ENCODE measurements at places on chromosomes 2 and 18.

- DNase-seq, result peak; percentile 54
These were observed 42.3 kb downstream of the SCN3A start for GRCh38 chr2:165161510-165161909.

GRCh38 chr18:79640875-79641274, 38.7 kb upstream of the CTDP1 start:
- no peak for DNase-seq

DNA sequence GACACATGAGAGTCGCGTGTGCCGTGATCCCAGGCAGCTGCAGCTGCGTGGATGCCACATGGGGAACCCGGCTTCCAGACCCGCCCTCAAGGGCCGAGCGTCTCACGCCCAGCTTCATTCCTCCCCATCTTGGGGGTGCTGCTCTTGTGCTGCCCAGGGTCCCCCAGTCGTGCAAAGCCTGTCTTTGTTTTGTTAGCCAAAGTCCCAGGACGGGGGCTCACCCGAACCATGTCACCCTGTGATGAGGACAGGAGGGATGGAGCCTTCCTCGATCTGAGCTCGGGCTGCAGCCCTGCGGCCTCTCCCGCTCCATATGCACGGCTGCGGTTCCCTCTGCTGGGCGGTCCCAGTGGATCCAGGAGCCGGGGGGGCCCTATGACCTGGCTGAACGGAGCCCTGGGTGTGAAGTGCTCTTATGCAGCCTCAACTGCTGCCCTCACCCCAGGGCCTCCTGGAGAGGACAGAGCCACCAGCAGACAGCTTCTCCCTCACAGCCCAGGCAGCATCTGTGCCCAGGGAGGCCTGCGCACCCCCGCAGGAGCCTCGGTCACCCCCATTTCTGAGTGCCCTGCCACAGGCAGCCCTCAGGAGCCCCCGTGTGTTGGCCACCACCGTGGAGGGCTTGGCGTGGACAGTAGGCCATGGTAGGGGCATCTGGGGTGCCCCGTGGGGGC, 99.0 kb upstream of the CTDP1 start:
- DNase-seq, result no peak

DNA sequence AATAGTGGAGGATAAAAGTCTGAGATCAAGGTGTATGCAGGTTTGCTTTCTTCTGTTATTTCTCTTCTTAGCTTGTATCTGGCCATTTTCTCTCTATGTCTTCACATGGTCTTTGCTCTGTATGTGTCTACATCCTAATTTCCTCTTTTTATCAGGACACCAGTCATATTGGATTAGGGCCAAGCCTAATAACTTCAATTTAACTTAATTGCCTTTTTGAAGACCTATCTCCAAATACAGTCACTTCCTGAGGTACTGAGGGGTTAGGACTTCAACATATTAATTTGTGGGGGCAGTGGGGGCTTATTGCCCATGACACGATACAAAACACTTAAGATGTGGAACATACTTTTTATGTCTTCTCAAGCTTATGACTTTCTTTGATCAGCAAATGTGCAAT, 632.9 kb upstream of the CELF4 start:
- DNase-seq, result no peak

DNA sequence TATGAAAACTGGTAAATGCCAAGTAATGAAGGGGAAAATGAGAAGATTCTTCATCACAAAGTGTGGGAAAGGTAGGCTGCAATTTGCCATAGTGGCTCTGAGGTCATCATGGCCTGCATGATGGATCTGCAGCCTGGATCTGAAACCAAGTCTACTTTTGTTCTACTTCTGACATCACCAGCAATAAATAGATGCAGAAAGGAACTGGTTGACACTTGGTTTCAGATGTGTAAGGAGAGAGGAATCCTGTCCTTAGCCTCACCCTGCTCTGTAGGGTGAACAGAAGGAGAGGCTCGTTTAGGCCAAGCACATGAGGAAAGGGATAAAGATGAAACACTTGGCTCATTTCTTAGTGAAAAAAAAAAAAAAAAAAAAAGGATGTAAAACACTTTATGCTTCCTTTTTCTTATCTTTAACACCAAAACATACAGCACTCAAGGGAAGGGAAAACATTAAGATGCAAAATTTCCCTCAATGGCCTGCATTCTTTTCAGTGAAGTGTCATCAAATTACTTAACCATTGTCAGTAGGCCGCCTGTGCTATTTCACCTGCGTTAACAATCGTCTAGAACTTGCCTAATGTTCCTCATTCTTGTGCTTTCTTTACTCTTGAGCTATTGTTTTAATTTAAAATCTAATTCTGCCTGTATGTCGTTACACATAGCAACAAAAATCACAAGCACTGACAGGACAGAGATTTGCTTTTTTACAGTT, 3.9 kb downstream of the NEB start:
- no peak for DNase-seq

GRCh38 chr2:86239745-86240144, 40.5 kb downstream of the MRPL35 start:
- DNase-seq, result no peak

- DNase-seq, result peak; percentile 17
These were observed 32.5 kb upstream of the RMDN2 start for GRCh38 chr2:37892436-37893114.

DNA sequence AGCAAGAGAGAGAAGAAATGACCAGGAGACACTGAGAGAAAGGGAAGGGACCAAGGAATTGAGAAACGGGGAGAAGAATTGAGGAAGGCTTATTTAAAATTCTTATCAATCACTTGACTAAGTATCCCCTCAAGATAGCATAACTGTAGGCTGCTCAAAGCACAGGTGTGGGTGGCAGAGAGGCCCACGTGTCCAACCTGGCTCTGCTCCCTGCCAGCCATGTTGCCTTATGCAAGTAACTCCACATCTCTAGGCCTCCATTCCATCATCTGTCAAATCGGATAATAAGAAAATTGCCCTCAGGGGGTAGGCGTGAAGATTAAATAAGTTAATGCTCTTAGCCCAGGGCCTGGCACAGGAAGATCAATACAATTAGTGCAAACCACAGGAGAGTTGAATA, 7.4 kb upstream of the NPAS2 start:
- no peak for DNase-seq

GRCh38 chr2:141941210-141941714, 189.6 kb downstream of the LRP1B start:
- no peak for DNase-seq

GRCh38 chr2:121736140-121736461, 574 bp downstream of the NIFK start:
- peak; percentile 9 for DNase-seq

- DNase-seq, result no peak
These were observed 18.4 kb upstream of the TXNL4A start for GRCh38 chr18:80006724-80007123.

- DNase-seq, result no peak
These were observed 5.0 kb upstream of the ESPNL start for GRCh38 chr2:238095143-238095542.

GRCh38 chr18:39675368-39675767, 2109.8 kb upstream of the CELF4 start:
- peak; percentile 70 for DNase-seq

GRCh38 chr2:70771446-70771845, 3.4 kb upstream of the ADD2 start:
- no peak for DNase-seq

DNA sequence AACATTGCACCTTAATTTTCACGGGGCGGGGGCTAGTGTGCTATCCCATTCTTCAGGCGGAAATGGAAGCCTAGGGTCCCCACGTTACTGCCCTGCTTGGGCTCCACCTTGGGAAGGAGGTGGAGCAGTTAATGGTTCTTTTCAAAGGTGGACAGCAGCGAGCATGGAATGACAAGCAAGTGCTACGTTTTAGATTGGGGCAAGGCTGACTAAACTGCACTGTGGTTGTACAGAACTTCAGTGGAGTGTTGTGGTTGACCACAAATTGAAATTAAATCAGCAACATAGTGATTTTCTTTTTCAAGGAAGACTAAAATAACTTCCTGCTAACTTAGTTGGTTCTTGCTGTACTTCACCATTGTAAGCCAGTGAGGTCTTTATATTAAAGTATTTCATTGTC, 47.0 kb downstream of the CHRNA1 start:
- DNase-seq, result peak; percentile 71

GRCh38 chr2:190080527-190081049, 18.1 kb upstream of the MSTN start:
- DNase-seq, result no peak

- DNase-seq, result no peak
These were observed 66.5 kb upstream of the TGIF1 start for GRCh38 chr18:3383381-3383915.

GRCh38 chr2:241777686-241778627, 1.3 kb downstream of the GAL3ST2 start:
- no peak for DNase-seq

DNA sequence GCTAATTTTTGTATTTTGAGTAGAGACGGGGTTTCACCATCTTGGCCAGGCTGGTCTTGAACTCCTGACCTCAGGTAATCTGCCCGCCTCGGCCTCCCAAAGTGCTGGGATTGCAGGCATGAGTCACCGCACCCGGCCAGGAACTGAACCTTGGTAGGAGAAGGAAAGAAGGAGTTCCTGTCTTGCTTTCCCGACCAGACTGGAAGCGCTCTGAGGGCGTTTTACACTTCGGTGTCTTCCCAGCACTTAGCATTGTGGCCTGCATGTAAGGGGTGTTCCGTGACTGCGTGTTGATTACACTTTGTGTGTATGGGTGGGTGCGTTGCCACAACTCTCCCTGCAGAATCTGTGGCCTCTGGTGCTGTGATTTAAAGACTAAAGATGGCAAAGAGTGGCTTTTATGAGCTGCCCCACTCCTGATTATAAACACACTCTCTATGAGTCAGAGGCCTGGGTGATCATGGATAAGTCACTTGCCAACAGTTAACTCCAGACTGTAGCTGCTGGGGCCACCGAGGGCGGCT, 46.0 kb downstream of the ODC1 start:
- DNase-seq, result peak; percentile 92

DNA sequence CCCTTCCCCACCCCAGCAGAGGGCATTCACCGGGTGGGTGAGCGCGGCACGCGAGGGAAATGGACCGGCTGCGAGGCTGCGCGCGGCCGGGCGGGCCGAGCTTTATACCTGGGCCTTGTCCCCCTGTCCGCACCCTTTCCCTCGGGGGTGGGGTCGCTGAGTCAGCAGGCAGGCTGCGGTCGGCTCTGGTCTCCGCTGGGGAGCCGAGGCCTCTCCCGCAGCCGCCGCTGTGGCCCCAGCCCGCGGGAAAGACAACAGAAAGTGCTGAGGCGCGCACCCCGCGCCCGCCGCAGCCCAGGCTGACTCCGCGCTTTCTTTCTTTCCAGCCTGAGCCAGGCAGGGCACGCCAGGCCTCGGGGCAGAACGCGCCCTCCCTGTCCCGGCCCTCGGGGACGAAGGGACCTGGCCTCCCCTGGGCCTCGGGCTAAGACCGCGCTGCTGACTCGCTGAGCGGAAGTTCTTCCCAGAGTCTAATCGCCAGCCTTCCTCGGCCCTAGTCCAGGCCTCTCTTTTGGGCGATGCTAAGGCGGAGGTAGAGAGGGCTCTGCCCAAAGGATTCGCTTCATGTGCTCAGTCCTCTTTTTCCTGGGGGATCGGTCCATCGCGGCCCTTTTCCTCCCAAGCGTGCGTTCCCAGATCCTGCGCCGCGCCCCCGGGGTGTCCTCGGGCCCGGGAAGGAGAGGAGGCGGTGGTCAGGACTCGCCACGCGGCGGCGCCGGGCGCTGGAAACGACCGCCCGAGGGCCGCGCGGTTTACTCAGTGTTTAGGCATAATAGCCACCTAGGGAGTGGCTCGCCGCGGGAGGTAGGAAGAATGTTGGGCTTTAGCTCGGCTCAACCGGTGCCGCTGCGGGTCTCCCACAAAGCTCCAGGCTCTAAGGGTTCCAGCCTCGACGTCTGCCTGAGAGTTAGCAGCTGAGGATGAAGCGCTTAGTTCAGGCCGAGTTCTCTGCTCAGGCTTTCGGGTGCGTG, at the start of gene CRYBA2:
CRYBA2 (minus strand) TSS at position 78 of the 971 bp plus-strand sequence. CDS start 246 bp downstream, outside the sequence.
- DNase-seq, result peak; percentile 39

DNA sequence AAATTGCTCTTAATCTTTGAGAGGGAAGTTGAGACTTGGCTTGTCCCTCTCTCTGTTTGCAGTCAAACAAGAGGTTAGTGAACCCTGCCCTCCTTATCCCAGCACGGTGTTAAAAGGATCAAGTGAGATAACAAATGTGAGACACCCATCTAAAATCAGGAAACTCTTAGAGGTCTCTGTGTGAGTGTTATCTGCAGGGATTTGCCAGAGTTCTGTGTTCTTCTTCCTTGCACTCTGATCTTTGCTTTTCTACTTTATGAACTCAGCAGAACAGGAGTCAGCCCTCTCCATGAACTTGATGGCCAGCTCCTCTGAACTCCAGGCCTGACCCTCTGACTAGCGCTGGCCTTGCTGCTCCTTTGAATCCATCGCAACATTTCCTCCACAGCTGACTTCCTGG, 123.8 kb downstream of the NCKAP5 start:
- no peak for DNase-seq

- DNase-seq, result no peak
These were observed 60.5 kb upstream of the SMAD2 start for GRCh38 chr18:47990981-47991380.

DNA sequence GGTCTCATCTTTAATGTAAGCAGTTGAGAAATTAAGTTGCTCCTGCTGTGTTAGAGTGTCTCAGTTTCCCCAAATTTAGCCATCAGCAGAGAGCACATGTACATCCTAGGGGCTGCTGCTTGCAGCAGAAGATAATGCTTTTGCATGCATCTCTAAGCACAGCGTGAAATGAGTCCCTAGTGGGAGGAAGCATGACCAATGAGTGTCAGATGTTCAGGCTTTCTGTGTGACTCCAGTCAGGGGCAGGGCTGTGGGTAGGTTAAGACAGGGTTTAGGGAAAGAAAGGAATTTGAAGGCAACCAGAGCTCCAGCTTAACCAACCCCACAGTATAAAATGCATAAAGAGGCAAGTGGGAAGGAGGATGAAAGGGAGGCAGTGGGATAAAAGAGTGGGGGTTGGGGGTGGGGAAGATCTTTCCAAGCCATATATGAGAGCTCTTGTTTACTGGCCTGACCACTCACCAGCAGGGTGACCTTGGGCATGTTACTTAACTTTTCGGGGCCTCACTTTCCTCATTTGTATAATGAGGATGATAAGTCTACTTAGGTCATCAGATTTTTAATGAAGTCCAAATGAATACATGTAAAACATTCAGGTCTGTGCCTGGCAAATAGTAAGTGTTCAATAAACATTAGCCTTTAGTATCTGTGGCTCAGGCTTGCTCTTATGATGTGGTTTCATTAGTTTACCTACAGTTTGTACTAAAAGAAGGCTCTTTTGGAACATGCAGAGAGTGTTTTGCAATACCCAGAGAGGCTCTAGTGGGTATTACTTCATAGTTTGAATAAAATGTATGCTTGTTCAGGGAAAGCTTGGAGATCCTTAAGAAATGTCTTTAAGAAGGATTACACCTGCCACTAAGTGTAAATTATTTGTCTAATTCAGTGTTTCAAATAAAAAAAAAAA, 42.7 kb upstream of the PELI1 start:
- no peak for DNase-seq

- DNase-seq, result no peak
These were observed 109.2 kb upstream of the COPS8 start for GRCh38 chr2:236976266-236977062.

- peak; percentile 51 for DNase-seq
These were observed 329.8 kb upstream of the MYT1L start for GRCh38 chr2:2660789-2661355.

DNA sequence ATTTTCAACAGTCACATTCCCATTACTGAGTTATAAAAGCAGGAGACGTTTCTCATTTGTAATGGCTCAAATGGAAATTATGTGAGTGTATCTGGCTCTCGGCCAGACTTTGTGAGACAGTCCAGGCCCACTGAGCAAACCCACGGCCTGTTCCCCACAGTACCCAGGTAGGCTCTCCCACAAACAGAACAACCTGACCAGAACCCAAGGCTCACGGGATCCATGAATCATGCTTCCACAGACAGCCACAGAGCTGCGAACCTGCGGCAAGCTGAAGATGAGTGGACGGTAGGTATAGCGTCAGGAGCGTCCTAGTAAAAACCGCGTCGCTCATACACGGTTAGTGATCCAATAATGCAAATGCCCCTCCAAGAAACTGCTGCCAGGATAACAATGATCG, 34.2 kb downstream of the NDUFA10 start:
- DNase-seq, result no peak

Data from M059J (cell line).